ENCODE measurements at places on chromosomes 2 and 18.

GRCh38 chr2:172039011-172039704 is 39.4 kb downstream of the METAP1D start:
- DNase-seq = no peak

- DNase-seq = no peak
Measured at GRCh38 chr2:231337807-231338759, 57.4 kb upstream of the B3GNT7 start.

DNA sequence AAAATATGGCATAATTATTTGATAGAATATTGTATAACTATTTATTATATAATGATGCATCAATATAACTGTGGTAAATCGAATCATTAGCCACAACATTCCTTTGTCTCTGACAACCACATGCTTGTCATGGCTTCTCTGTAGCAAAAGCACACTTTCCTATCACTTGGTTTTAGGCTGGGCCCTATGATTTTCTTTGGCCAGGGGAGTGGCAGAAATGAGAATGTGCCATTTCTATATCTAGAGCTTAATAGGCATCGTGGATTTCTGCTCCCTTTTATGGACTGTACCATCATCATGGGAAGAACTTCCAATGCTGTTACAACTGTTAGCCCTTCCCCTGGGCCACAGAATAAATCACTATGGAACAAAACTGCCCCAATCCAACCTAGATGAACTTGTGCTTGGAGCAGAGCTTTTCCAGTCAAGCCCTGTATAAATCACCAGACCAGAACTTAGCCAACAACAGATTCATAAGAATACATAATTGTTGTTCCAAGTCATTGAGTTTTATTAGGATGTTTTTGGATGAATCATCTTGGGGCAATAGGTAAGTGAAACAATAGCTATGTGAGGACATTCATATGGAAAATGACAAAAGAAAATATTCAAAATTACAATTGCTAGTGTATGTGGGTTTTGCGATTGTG is 715.8 kb downstream of the ERBB4 start:
- DNase-seq = no peak

GRCh38 chr18:31489311-31489710 is 8.7 kb upstream of the DSG2 start:
- DNase-seq = no peak

DNA sequence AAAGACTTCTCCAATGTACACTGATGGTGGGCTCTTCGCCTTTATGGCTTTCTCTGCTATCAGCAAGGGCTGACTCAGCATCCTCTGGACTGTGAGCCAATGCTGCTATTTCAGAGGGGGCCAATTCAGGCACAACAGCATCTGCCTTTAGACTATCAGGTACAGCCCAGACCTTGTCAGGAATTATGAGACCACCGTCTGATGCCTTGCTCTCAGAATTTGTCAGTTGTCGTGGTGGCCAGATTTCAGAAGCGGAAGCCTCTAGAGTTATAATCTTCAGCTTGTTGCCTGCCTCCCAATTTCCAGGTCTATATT is 92.7 kb downstream of the ALPK2 start:
- DNase-seq = no peak

- DNase-seq = no peak
Measured at GRCh38 chr18:71336576-71337210, 1047.8 kb downstream of the SOCS6 start.

- no peak for DNase-seq
Measured at GRCh38 chr2:169393068-169393590, 30.8 kb upstream of the LRP2 start.

GRCh38 chr2:140621583-140622362 is 1509.0 kb downstream of the LRP1B start:
- no peak for DNase-seq

DNA sequence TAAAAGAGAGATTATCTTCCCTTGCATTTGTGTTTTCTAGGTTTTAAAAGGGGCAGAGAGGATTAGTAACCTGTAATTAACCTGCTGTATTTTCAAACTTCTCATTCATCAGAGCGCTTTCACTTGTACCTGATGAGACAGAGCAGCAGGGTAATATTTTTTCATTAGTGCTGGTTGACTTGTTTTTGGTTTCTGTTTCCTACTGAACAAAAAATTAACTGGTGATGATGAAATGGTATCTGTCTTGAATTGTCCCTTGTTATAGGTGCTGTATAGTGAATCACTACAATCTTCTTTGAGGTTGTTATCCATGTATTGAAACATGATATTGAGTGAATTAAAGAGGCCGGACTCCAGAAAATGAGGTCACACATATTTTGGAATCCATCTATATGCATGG is 37.9 kb downstream of the CDH20 start:
- no peak for DNase-seq

GRCh38 chr2:119040730-119041129 is 98.7 kb downstream of the MARCO start:
- DNase-seq = no peak

DNA sequence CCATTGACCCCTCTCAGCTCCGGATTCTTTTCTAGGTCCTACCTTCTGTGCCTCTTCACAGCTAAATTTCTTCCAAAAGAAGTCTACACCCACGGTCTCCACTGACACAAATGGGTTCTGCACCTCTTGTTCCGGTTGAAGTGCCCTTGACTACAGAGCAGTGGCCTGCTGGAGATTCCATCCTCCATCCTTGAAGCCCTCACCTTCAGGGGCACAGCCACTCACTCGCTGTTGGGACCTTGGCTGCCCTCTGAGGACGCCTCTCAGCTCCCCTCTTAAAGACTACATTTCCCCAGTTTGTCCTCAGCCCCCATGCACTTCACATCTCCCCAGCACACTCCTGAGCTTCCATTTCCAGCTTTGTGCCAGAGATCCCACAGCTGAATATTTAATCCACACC is 226.3 kb downstream of the ATAD2B start:
- DNase-seq = no peak

DNA sequence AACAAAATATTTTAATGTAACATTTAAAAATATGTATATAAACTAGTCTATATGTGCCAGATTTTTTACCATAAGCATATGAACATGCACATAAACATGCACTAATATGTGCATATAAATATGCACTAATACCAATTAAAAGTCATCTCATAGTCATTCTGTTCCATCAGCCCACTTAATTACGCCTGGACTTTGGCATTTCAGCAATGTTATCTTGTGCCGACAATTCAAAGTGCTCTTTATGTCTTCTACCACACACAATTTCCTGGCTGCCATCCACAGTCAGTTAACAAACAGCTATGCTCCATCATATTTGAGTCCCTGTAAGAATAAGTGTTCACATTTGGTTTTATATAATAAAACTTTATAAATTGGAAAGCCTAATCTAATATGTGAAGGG is 92.6 kb upstream of the TSPYL6 start:
- no peak for DNase-seq

GRCh38 chr2:239473211-239473805 is 72.5 kb upstream of the HDAC4 start:
- no peak for DNase-seq

DNA sequence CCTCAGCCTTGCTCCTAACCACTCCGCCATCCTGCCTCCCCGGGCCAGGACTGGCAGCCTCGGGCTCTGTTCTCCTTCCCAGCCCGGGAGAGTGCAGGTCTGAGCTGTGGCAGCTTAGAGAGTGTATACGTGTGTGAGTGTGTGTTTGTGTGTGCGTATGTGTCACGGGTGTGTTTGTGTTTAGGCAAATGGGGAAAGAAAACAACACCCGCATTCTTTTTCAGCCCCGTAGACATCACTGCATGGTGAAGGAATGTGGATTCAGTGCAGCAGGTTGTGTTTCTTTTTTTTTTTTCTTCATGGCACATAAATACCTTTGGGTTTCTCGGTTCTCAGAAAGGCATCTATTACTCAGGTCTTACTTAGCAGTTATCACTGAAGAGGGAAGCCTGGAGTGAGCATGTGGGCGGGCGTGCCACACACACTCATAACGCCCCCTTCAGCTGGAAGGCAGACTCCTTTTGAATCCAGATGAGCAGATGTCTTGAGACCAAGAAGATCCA is 44.2 kb downstream of the GLI2 start:
- DNase-seq = no peak

GRCh38 chr2:20532634-20533437 is 86.0 kb downstream of the RHOB start:
- no peak for DNase-seq

GRCh38 chr2:108367561-108368175 is 10.1 kb upstream of the SULT1C4 start:
- no peak for DNase-seq

DNA sequence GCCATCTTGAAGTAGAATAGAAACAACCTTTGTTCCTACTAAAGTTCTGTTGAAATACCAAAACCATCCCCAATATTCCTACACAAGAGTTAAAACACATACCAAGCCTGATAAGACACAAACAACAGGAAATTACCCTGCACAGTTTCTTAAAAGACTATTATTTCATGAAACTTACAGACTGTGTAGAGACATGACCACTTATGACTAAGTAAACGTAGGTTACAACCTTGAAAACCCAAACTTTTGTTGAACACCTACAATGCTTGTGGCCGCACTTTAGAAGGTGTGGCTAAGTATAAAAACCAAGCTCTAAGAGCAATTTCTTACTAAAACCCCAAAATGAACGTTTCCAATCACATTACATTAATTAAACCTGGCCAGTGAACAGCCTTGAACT is 2.0 kb downstream of the SMAD2 start:
- DNase-seq = no peak

DNA sequence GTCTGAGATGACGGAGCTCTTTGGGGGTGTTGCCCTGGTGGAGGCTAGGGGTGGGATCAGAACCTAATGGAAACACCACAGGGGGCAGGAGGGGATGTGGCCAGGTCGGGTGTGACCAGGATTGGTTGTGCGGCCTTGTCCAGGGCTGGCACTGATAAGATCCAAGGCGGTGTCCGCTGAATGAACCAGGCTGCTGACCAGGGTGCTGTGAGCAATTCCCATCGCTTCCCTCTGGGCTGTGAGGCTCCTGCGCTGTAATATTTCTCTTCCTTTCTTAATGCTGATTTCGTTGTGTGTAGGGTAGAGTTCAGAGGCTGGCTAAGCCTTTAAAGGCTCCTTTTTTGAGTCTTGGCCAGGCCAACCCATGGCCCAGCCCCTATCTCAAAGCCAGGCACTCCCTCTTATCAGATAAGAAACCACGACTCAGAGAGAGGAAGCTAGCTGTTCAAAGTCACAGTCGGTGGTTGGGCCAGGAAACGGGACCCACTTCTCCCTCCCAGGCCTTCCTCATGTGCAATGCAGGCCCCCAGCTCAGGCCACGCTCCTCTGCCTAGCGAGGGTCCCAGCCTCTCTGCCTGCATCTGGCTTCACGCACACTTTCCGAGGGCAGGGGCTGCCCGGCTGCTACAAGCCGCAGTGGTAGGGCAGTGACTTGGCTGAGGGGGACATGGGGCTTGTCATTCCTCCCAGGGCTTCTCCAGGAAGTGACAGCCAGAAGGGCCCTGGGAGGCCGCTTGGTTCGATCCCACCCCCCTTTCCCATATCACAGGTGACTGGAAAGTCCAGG is 26.0 kb upstream of the FOSL2 start:
- DNase-seq = peak; percentile 33

DNA sequence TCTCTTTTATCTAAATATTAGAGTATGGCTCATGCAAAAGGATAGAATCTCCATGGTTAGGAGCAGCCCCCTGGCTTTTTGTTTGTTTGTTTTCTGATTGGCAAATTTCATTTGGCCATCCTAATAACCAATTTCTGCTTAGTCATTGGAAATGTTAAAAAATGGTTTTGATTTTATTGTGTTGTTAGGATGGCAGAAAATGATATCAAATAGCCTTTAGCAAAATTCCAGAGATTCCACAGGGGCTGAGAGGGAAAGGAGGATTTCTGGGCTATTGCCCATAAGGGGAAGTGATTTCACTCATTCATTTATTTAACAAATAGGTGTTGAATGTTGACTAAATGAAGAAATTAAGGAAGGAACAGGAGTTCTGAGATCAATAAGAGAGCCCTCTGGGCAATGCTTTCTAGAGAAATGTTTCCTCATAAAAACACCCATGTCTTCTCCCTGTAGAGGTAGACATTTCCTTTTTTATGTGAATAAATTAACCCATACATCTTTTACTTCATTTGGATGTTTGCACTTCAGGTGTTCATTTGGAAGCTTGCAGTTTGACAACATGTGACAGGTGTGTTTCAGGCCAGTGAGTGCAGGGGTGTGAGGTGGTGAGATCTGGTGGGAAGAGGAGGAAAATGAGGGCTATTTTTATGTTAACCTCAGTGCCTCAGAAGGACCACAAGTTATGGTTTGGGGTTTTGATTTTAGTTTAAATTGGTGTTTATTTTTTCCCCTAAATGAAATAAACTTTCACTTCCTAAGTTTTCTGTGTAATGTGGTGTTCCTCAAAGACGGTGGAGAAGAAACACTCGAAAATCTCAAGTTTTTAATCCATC is 61.7 kb upstream of the EPC2 start:
- DNase-seq = no peak

DNA sequence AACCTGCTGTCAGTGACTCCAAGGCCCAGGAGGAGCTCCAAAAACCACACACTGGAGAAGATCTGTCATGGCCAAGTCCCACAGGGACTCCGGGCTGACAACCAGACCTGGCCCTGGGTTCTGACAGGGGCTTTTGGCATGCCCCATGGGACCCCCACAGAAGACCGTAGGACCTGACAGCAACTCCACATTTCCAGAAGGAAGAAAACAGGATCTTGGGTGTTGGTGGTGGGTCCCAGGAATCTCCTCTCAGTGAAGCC is 275.9 kb upstream of the HS6ST1 start:
- DNase-seq = no peak

DNA sequence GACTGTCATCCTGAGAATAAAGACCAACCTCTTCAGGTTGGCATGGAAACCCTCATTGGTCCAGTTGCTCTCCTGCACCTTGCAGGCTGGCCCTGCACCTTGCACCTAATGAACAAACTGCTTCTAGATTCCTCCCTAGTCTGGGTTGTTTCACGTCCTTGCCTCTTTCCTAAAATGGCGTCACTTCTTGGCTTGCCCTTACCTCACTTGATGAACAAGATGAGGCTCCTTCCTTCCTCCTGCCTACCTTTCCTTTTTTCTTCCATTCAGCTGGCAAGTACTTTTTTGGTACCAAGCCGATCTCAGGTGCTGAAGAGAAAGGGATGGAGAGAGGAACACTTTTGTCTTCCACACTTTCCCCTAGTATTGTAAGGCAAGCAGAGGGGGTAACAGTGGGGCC is 74.5 kb downstream of the MYCN start:
- no peak for DNase-seq

DNA sequence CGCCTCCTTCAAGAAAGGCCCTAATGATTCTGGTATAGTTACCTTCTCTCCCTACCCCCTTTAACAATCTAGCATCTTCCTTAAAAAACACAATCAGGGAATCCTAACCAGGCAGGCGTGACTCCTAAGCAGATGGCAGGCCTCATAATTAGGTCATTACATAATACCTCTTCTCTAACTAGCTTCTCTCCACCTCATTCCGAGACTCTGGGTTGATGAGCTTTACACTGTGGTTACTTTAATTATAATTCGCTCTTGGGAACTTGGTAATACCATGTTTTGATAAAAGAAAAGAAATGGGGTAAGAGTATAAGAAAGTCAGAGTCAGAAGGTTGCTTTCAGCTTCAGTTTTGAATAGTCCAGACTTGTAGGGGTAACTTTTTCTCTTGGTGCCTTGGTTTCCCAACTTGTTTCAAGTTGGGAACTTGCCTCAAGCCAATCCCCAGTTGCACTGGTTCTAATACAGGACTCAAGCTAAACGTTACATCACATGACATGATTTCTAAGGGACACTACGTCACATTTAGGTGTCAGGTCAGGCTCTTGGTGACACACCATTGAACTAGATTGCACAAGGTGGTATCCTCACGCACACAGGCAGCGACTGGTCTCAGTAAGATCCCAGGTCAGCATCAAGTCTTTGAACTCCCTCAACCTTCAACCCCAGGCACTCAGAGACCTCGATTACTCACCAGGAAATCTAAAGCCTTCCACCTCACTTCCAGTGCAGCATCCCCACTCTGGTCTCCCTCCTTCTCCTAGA is 59.2 kb downstream of the AAK1 start:
- DNase-seq = peak; percentile 63

- no peak for DNase-seq
Measured at GRCh38 chr2:32780961-32781360, 153.1 kb downstream of the TTC27 start.
